ENCODE measurements at places on chromosomes 12 and 14.

GRCh38 chr14:21912367-21912766 is 238.7 kb upstream of the OR4E1 start:
- DNase-seq = no peak

- no peak for DNase-seq
Observed at GRCh38 chr12:120775862-120776552, 50.4 kb downstream of the ACADS start.

GRCh38 chr12:92943482-92944250 is 14.6 kb upstream of the EEA1 start:
- no peak for DNase-seq

DNA sequence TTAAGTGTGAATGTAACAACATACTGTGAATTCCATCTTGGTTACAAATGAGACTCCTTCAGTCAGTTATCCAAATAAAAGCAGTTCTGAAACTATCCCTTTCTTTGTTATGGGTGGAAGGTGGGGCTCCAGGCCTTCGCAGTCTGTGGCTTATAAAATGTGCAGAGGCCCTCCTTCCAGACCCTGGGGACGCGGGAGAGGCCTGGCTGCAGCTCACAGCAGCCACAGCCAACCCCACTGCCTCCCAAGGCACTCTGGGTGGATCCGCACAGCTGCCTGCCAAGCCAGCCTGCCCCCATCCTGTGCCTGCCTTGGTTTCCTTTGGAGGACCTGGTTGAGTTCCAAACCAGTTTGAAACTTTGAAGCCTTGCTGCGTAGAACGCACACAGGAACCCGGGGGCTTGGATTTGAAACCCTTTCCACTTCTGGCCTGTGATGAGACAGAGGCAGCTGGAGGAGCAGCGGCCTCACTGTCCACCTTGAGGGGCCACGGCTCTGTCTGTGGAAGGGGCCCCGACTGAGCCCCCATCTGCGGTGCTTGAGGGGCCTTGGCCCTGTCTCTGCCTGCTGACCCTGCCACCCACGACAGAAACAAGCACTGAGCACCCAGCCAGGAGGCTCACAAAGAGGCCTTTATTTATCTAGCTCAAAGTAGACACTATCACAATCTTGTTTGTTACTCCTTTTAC is 30.4 kb downstream of the CCNK start:
- DNase-seq = no peak

DNA sequence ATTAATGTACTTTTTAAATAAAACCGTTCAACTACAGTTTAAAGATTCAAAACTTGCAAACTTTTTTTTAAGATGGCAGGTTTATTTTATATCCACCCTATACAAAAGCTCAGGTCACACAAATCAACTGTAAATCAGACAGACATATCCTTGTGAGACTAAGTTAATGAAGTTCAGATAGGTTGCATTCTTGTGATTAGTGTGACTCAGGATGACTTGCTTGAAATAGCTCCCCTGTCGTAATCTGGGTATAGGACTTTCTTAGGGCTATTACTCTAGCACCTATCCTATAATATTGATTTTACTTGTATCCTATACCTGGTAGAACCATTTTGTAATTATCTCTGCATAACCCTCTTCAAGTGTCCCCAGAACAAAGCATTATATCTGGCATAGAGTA is 9.5 kb upstream of the PRKD1 start:
- DNase-seq = no peak

- no peak for DNase-seq
Observed at GRCh38 chr12:92665496-92665895, 37.3 kb upstream of the PLEKHG7 start.

GRCh38 chr14:90424686-90425372 is 28.0 kb downstream of the CALM1 start:
- no peak for DNase-seq

- DNase-seq = no peak
Observed at GRCh38 chr14:59582161-59582560, 5.5 kb upstream of the CCDC175 start.

DNA sequence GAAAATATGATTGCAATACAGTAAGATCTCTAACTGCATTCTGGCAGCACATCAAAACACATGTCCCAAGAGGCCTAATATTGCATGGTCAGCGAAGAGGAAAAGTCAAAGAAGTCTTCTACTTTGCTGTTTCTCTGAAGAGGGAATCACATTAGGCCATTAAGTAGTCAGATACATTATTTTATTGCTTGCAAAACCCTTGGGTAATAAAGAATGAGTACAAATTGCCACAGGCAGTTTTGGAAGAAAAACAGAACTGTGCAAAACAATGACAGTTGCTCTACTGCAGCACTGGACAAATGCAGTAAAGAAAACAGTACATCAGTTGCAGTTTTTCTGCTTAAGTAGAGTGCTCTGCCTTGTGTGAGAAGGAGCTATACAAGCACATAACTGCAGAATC is 211.9 kb downstream of the MED13L start:
- no peak for DNase-seq

DNA sequence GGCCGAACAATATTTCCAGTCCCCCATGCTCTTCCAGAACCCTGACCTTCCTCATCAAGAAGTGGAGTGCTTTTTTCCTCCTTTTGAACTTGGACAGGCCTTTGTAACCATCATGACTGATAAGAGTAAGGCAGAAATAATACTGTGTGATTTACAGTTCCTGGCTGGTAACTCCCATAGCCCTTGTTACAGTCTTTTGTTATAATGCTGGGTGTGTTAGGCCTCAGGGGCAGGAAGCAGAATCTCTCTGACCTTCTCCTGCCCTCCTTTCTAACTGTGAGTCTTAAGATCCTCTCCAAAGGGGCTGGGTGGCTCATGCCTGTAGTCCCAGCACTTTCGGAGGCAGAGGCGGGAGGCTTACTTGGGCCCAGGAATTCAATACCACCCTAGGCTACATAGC is 59.5 kb downstream of the BCAT1 start:
- no peak for DNase-seq

GRCh38 chr12:7016958-7017571 is 1.2 kb downstream of the LPCAT3 start:
- DNase-seq = no peak

- no peak for DNase-seq
Observed at GRCh38 chr12:57661376-57661775, 28.4 kb upstream of the B4GALNT1 start.

- no peak for DNase-seq
Observed at GRCh38 chr14:74350211-74350927, 2.1 kb downstream of the VRTN start.

DNA sequence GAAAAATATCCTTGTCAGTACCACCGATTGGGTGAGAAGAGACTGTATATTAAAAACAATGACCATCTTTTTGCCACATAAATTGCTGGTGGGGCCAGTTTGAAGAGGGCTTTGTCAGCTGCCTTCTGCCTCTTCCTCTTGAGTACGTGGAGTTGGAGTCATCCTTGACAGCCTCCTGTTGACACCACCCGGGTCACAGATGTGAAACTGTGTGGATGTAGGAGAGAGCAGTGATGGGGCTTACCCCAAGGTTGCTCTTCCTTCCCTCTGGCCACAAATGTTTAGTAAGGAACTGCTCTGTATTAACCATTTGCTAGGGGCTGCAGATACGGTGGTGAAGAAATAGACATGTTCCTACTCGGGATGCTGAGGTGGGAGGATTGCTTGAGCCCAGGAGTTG is 12.2 kb downstream of the PTPN11 start:
- DNase-seq = no peak

- no peak for DNase-seq
Observed at GRCh38 chr12:32139064-32139421, 32.4 kb downstream of the BICD1 start.

GRCh38 chr12:31600252-31600651 is 9.3 kb upstream of the DENND5B start:
- no peak for DNase-seq

- no peak for DNase-seq
Observed at GRCh38 chr12:124898200-124898922, 16.1 kb downstream of the UBC start.

DNA sequence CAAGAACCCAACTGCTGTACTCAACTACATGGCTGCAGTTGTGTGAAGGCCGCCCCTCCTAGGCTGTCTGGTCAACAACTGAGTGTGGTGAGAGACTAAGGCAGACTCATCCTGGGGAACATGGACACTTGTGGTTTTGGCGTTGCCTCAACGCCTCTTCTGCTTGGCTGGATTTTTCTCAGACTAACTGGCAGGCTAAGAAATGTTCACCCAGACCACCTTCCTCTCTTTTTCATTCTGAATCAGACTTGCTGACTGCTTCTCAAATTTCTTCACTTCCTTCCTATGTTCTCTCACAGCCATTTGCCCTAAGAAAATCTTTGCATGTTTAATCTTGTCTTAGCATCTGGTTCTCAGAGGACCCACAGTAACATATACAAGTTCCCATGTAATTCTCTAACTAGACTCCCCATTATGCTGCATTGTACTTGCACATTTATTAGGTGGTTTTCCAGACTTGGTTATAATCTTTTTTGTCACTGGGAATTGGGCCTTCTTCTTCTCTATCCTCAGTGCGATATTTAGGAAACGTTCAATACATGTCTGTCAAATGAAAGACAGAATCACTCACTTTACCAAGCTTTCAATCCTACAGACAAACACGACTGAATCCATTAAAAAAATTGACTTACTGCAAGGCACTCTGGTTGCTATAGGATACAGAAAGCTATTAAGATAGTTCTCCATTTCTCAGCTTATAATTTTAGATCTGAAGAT is 327.6 kb downstream of the CCER1 start:
- no peak for DNase-seq

DNA sequence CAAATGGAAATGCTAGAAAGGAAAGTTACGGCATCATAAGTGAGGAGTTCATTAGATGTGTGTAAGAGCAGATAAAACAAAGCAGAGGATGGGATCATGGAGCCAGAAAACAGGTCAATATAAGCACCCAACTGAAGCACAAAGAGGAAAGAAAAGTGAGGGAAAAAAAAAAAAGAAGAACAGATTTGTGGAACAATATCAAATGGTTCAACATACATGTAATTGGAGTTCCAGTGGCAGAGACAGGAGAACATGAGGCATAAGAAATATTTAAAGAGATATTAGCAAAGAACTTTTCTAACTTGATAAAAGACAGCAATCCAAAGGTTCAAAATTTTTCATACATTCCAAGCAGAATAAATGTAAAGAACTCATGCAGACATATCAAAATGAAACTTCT is 54.1 kb downstream of the SPTSSA start:
- no peak for DNase-seq

DNA sequence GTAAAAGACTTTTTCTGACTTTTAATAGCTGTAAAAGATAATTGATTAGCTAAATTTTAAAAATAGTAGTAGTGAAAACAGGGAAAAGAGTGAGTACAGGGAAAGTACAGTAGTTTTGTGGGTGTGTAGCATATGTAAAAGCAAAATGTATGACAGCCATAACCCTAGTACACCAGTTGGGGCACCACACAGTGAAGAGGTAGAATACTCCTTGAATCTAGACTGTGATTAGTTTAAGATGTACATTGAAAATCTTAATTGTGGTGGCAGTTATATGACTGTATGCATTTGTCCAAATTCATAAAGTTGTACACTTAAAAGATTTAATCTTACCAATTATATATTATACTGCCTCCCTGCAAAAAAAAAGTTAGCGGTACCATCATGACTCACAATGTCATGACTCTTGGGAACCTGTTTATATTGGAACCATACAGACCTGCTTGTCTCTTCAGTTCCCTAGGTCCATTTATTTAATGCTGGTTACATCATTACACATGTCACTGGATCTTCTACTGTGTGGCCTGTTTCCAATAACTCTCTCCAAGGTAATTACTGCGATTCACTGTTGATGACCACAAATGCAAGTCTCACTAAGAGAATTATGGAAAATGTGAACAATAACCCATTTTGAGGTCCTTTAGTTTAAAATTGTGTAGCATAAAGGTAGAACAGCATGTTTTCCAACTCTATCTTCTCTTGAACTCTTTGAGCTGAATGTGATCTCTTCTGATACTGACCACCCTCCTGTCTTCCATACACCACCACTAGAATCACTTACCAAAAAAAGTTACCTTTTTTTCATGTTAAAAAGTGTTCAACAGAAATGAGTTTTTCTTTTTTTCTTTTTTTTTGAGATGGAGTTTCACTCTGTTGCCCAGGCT is 264.2 kb upstream of the AMIGO2 start:
- DNase-seq = no peak

GRCh38 chr12:5997260-5997659 is 52.2 kb upstream of the ANO2 start:
- DNase-seq = no peak

DNA sequence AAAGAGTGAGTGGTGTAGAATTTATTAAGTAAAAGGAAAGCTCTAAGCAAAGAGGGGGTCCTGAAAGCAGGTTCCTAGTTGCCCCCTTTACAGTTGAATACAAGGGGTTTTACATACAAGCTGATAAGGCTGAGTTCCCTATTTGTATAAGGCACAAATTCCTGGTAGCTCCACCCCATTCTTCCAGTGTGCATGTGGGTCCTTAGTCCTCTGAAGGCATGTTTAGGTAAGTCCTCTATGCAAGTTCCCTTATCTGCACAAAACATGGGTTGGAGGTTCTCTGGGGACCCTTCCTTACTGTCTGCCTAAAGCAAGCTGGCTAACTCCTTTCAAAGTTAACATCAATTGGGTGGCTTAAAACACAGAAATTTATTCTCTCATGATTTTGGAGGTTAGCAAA is 2.9 kb upstream of the FAR2 start:
- DNase-seq = no peak
